NCI-H526 (cell line): ENCODE measurements at places on chromosomes 5 and 9.

- DNase-seq: no peak
These were observed 25.9 kb downstream of the SH3TC2 start for GRCh38 chr5:149036970-149037369.

- DNase-seq: no peak
These were observed 128.3 kb downstream of the GPBP1 start for GRCh38 chr5:57302164-57302563.

DNA sequence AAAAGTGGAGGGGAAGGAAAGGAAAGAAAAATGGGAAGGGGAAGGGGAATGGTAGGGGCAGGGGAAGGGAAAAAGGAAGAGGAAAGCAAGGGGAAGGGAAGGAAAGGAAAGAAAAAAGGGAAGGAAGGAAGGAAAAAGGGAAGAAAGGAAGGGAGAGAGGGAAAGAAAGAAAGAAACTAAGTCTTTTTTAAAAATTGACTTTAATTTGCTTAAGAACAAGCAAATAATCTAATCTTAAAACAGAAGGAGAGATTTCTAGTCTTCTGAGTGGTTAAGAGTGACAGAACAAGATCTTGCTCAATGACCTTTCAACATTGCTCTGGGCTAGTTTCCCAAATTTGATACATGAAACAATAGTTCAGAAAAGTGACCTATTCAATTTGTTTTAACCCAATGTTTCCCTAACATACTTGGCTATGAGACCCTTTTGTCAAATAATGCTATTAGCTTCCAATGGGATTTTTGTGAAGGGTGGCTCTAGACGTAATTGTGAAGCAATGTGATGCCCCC lies 33.4 kb upstream of the GLIS3 start:
- no peak for DNase-seq

GRCh38 chr9:28007097-28007817 lies 434.0 kb upstream of the C9orf72 start:
- no peak for DNase-seq

DNA sequence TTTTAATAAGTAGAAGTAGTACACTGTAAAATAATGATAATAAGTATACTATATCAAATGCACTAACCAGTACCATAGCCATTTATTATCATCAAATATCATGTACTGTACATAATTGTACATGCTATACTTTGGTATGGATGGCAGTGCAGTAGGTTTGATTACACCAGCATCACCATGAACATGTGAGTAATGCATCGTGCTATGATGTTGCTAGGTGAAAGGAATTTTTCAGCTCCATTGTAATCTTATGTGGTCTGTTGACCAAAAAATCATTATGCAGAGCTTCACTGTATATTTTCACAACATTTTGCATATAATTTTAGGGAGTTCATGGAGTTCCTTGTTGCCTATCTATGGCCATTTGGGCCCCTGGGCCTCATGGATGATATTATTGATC lies 72.2 kb upstream of the HMHB1 start:
- DNase-seq: no peak

GRCh38 chr5:89480406-89481007 lies 597.5 kb upstream of the MEF2C start:
- no peak for DNase-seq

DNA sequence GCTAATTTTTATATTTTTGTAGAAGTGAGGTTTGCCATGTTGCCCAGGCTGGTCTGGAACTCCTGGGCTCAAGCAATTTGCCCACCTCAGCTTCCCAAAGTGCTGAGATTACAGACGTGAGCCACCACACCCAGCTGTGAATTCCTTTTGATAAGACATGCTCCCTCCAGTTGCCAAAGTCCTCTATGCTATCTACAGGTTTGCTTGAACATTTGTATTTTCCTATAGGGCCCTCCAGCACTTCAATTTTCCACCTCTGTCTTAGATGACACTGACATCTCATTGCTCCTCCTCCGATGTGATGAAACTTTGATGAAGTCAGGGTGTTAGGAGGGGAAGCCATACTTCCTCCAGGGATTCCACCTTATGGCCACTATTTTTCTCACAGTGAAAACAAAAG lies 25.2 kb upstream of the CTSV start:
- no peak for DNase-seq

- no peak for DNase-seq
These were observed 74.1 kb upstream of the CCL21 start for GRCh38 chr9:34783951-34784487.

DNA sequence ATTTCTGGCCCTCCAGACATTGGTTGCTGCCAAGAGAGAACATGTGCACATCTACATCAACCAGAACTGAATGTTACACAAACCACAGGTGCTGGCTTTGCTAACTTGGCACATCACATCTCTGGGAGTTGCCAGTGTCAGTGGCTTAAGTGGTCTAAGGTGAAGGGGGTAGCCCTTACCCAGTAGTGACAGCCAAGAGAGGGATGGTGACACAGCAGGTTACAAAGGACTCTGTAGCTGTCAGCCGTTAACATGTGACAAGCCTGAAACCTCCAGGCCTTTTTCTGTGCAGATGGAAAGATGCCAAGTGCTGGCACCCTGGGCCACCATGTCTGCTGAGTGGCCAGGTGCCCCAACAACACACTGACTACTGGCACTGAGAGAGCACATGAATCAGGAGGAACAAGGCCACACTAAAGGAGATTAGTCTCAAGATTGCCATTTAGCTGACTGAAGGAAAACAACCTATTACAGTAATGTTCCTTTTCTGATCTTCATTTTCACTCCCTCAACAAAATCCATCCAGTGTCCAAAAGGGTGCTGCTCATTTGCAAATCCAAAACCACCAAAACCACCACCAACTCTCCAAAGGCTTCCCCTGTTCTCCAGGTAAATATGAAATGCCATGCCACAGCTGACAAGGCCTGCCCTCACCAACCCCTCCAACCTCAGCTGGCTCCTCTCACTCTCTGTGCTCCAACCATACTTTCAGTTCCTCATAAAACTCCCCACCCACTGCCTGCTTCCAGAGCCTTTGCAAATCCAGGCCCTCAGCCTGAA lies 20.2 kb downstream of the SIL1 start:
- no peak for DNase-seq

GRCh38 chr9:75803130-75803529 lies 87.3 kb upstream of the PCSK5 start:
- DNase-seq: no peak

- DNase-seq: no peak
These were observed 38.8 kb downstream of the IARS1 start for GRCh38 chr9:92254381-92255337.

DNA sequence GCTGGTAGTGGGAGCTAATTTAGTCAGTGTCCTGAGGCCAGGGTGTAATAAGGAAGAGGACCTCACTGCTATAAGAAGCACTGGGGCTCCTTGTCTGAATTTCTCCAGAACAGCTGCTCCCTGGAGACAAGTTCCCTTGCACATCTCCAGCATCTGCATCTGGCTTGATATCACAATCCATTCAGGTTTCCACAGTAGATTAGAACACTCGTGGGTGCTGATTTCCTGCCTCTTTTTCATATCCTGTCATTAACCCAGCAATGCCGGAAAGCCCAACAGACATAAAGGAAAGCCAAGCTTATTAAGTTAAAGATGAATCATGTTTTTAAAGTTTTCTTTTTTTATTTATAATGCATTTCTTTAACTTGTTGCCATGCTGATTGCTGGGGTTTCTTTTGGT lies 232.3 kb upstream of the WWC1 start:
- no peak for DNase-seq

DNA sequence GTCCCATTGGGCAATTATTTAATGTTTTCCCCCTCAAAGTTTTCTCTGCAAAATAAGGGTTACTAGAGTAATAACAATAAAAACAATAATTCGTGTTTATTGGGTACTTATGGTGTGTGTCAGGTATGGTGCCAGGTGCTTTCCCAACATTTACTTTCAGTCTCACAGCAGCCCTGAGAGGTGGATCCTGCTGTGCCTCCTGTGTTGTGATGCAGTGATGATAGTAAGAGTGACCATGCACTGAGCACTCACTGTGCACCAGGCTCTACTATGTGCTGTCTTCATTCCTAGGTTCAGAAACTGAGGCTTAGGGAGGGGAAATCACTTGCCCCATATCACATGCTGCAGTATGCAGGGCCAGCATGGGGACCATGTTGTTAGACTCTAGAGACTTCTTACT lies 15.5 kb downstream of the OTULINL start:
- DNase-seq: no peak

GRCh38 chr5:886716-887325 lies 5.8 kb downstream of the BRD9 start:
- no peak for DNase-seq

GRCh38 chr9:95385521-95385920 lies 68.0 kb upstream of the FANCC start:
- no peak for DNase-seq

- DNase-seq: no peak
These were observed 31.2 kb upstream of the CLPTM1L start for GRCh38 chr5:1375871-1376810.

DNA sequence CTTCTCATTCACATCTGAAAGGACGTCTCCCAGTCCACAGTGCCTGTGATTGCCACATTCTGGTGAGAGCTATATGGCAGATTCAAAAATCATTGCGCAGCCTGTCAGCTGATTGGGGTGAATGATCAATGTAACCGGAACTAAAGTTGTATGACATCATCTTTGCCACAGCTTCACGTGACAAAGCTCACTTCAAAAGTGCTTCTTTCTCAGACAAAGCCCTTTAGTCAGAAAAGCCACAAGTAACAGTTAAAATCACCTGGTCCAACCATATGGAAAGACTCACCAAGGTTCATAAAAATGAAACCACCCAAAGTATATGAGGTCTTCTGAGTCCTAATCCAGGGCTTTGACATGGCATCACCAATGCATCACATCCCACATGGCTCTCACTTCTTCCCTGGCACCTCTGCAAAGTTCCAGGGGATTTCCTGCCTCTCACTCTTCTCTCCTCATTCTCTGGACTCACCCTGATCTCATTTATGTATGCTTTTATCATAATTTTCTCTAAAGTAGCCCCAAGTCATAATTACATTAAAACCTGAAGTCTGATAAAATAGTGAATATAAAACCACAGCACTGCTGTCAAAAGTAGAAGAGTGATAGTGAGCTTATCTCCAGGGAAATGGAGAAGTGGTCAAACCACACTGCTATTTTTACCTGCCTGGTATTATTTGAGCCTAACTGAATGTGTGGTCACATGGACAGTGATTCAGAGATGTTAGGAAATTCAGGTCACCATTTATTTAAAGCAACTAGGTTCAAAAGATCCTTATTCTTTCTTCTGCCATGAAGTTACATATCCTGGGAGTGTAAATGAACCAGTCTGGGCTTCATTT lies 193.1 kb upstream of the PTGER4 start:
- DNase-seq: no peak
